ENCODE measurements at places on chromosomes 3 and 15.

DNA sequence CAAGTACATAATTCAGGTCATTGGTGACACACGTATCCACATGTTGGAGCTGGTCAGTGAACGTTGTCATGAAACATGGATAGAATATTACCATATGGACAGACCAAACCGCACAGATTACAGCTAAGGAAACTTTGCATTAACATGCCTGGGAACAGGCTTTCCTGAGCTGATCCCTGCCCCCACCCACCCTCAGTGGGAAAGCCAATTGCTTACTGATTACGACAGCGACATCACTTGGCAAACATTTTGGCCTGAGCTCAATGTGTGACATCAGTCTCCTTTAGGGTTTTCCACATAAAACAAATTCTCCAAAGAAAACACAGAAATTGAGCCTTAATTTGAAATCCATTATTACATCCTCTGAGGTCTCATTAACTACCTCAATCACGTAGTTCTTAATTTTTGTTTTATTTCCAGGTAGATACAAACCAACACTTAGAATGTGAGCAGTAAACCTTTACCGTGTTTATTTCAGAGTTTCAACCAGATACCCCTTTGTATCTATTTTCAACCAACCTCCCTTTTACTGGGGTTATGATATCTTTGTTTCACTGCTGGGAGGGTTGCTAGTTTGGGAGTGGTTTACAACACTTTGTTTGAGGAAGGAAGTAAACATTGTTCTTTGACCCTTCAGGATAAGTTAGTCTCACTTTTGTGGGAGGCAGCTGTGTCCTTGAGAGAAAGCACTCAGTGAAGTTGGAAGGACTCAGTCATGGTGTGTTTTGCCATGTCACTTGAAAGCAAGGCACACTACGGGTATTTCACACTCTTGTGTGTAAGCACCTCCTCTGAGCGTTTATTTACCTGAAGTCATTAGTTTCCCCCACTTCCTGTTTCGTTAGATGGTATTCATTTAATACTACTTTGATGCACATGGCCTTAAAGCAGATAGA lies 103.1 kb downstream of the CMSS1 start:
- DNase-seq, result peak; percentile 29

DNA sequence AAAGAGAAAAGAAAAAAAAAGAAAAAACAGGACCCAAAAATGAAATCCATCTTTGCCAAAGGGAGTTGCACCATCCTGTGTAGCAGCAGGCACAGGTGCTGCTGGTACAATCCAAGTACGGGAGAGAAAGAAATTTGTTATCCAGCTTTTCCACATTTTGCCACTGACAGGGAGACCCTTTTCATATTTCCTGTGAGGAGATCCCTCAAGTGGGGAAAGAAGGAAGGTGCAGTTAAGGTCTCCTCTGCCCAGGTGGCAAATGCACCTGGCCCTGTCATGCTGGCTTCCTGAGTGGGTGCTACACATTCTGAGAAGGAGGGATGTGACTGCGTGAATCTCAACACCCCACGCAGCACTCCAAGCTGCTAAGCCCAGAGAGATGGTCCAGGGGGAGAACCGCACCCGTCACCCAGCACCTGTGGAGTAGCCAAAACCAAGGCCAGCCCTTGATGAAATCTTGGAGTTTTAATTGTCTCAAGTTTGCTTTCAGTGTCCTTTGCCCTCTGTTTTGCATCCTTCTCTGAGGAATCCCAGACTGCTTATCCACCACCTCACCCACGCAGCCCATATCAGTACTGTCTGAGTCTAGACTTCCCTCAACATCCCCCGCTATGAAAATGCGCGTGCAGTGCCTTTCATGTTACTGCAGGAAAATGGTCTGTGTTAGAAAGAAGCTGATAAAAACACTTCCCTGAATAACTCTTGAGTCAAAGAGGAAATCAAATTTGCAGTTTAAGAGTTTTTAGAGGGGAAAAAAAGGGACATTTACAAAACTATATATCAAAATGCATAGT lies 141.9 kb upstream of the THBS1 start:
- no peak for DNase-seq

- DNase-seq, result no peak
These were observed 16.4 kb downstream of the SRPRB start for GRCh38 chr3:133821767-133822638.

- DNase-seq, result peak; percentile 86
These were observed 54.4 kb downstream of the EIF3J start for GRCh38 chr15:44591326-44591725.

DNA sequence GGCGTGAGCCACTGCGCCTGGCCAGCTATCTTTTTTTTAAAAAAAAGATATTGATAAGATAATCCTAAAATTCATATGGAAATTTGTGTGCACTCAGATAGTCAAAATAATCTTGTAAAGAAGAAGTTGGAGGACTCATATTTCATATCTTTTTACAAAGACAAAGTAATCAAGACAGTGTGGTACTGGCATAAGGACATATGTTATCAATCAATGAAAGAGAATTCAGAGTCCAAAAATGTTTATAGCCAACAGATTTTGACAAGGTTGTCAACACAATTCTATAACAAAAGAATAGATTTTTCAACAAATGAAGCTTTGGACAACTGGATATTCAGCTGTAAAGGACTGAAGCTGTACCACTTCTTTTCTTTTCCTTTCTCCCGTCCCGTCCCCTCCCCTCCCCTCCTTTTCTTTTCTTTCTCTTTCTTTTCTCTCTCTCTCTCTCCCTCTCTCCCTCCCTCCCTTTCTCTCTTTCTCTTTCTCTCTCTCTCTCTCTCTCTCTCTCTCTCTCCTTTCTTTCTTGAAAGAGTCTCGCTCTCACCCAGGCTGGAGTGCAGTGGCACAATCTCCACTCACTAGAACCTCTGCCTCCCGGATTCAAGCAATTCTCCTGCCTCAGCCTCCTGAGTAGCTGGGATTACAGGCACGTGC lies 126.8 kb downstream of the GSK3B start:
- DNase-seq, result no peak

DNA sequence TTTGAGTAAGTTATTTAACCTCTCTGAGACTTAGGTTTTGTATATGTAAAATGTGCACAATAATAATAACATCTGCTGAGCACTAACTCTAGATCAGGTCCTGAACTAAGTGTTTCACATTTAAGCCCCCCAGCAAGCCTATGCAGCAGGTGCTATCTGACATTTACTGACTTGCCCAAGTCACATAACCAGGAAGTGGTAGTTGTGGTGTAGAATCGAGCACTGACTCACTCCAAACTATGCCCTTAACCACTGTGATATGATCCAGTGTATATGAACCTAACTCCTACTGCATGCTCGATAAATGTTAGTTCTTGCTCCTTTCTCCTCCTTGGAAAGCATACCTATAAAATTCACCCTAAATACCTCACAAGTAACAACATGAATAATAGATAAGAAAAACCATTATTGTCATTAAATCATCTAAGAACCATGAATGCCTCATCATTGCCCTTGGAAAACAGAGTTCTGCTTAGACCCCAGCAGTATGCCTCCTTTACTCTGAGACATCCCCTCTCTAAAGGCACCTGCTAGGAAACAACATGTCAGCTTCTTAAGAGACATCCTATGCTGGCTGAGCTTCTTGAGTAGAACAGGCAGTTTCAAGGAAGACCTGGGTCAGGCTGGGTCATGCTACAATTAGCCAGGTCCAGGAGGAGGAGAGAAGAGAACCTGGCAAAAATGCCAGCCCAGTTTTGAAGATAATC lies 3.0 kb upstream of the SHC4 start:
- no peak for DNase-seq

DNA sequence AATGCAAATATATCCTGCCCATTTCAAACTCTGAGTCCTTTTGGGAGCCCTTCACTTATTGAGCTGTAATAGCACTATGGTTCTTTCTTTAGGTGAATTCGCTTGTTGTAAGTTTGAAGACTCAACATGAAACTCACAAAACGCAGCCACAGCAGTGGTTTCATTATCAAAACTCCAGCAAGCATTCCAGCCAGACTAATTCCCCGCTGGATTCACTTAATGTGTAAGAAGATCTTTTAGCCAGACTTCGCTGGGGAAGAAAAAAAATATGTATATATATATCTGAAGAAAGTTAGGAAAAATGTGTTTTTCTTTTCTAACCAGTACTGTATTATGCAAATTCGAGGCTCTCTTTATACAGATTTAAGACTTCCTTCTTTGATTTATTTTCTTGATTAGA lies 241.1 kb downstream of the WNT5A start:
- no peak for DNase-seq

DNA sequence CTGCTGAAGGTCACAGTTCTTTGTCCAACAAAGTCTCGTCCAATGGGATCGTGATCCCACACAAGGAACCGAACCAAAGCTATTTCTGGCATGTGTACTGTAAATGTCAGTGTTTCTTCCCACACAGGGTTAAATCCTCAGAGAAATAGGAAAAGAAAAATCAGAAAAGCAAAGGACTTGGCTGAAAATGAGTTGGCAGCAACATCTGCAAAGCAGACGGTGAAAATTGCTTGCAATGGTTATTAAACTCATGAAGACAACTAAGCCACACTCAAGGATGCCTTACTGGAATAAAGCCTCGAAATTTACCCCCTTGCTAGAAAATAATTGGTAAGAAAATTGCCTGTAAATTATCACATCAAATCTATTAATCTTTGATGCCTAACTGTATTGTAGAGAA lies 195.2 kb upstream of the STRIT1 start:
- no peak for DNase-seq

DNA sequence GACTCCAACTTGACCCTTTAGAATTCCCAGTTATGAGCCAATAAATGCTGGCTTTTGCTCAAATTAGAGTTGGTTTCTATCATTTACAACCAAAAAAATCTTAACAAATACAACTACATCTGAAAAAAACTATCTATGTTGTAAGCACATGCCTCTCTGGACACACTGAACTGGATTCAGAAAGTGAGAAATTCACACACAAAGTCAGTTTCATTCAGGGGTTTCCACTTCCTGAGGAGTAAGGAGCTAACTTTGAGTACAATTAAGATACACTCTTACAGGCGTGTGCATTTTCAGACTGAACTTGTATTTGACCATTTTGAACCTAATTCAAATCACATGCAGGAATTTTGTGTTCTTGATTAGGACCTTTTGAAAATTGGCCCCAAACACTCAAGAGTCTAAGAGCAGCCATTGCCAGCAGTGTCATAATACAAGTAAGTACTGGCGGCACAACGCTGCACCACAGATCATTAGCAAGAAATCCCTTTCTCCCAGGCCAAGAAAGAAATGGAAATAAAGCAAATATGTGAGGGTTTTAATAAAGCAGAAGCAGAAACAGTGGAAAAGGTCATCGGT lies 31.2 kb downstream of the LINS1 start:
- no peak for DNase-seq

GRCh38 chr15:41892621-41893421 lies 1.0 kb downstream of the SPTBN5 start:
- peak; percentile 85 for DNase-seq

DNA sequence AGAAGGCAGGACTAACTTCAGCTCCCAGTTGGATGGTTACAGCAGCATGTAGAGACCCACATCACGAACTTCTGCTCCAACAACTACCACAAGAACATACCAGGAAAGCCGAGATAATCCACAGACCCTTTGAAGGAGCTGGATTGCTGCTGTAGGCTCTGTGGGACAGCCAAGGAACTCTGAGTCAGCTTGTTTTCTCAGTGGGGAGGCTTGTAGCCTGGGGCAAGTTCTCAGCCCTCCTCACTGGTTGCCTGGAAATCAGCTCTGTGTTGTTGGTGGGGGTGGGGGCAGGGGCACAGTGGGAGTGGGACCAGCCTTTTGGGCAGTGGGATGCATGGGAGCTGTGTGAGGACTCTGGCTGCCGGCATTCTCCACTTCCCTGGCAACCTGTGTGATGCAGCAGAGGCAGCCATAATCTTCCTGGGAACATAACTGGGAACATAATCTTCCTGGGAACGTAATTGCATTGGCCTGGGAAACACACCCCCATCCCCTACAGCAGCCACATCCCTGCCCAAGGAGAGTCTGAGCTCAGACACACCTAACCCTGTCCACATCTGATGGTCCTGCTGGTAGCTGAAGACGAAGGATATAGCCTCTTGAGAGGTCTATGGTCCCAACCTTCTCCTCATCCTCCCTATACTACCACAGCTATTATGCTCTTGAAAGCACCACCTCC lies 153.1 kb downstream of the PEAK1 start:
- DNase-seq, result no peak

GRCh38 chr3:67876261-67876660 lies 221.8 kb upstream of the SUCLG2 start:
- DNase-seq, result no peak

- DNase-seq, result no peak
These were observed 23.0 kb downstream of the NMNAT3 start for GRCh38 chr3:139654637-139655365.

GRCh38 chr3:55634345-55634744 lies 147.2 kb upstream of the WNT5A start:
- DNase-seq, result no peak

GRCh38 chr3:50230104-50230793 lies 5.8 kb upstream of the GNAI2 start:
- DNase-seq, result no peak

DNA sequence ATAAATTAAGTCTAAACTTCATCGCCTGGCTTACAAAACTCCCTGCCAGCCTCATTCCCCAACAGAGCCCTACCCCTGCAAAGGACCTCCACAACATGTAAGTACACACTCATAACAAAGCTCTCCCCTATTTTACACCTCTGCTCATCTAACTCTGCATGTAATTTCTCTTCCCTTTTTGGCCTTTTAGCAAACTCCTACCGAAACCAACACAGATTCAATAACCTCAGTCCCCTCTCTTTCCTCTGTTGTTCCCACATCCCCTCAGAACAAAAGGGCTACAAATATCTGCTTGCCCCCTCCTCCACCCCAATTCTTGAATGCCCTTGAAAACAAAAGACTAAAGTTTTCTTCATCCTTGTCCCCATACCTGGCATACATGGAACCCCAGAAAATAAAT lies 662 bp downstream of the UBL7 start:
- DNase-seq, result no peak

GRCh38 chr3:99549957-99550603 lies 88.3 kb upstream of the COL8A1 start:
- DNase-seq, result no peak

DNA sequence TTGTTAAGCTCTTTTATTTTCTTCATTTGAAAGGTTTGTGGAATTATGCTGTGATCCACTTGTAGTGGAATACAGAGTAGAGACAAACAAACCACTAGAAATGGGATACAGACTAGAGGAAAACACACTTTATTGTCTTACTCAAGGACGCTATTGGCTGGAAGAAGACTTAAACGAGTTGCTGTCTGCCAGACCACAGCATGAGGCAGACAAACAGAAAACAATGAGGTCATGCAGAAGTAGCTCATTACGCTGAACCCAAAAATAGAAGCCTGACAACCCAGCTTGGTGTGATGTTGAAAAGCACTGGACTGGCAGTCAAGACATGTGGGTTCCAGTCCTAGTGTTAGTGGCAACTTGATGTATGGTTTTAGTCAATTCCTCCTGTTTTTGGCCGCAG lies 62.4 kb upstream of the P3H2 start:
- no peak for DNase-seq

DNA sequence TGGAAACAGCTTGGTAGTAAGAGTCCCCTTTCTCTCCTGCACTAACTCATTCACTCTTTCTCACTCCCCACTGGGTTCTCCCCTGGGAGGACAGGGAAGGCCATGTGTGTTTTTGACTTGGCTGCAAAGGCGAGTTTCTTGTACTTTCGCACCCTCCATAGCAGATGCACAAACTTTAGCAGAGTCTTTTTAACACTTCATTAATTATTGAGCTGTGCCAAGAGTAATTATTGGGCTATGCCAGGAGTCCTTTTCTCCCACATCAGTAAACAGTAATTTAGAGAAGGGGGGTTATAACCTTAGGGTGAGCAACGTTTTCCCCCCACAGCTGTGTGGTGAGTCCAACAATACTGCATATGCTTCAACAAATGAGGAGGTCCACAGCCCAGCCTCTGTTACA lies 224.4 kb upstream of the ATP11B start:
- no peak for DNase-seq
